Hepatic stellate cell (primary cell): ENCODE measurements at places on chromosomes 2 and 18.

DNA sequence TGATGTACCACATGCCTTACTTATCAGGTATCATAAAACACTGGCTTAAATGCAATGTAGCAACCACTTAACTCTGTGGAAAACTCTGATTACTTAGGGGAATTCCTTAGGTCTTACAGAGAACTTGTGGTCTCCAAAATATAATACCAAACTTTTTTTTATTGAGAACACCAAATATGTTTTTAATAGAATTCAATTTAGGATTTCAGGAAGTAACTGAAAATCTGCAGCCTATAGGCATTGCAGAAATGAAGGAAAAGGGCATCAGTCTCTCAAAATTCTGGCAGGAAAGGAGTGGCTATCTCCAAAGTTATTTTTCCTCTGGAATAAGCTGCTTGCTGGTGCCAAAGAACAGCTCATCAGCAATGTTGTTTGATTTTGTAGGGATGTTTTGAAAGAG lies 105.3 kb upstream of the UGP2 start:
- peak; percentile 23 for DNase-seq

- no peak for DNase-seq
These were observed 4.6 kb downstream of the AFG3L2 start for GRCh38 chr18:12372406-12372805.

GRCh38 chr18:13120255-13120654 lies 98.3 kb upstream of the LDLRAD4 start:
- no peak for DNase-seq

- DNase-seq: peak; percentile 26
These were observed 100.8 kb upstream of the ATP5MC3 start for GRCh38 chr2:175282300-175282699.

DNA sequence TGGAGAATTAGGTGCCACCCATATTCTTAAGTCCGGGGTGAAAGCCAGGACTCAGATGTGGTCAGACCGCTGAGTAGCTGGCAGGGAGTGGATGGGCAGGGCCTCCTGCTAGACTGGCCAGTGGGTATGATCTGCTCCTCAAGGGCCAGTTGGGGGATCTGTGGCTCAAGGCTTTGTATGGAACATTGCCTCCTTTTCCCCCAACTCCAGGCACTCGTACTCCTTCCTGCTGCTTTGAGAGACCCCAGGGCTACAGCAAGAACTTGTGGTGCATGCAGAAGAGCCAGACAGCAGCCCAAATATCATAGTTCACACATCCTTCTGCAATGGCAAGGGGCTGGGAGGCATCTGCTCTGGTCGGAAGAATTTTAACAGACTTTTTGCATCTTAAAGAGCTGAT lies 61.7 kb downstream of the PDCL3 start:
- DNase-seq: no peak

DNA sequence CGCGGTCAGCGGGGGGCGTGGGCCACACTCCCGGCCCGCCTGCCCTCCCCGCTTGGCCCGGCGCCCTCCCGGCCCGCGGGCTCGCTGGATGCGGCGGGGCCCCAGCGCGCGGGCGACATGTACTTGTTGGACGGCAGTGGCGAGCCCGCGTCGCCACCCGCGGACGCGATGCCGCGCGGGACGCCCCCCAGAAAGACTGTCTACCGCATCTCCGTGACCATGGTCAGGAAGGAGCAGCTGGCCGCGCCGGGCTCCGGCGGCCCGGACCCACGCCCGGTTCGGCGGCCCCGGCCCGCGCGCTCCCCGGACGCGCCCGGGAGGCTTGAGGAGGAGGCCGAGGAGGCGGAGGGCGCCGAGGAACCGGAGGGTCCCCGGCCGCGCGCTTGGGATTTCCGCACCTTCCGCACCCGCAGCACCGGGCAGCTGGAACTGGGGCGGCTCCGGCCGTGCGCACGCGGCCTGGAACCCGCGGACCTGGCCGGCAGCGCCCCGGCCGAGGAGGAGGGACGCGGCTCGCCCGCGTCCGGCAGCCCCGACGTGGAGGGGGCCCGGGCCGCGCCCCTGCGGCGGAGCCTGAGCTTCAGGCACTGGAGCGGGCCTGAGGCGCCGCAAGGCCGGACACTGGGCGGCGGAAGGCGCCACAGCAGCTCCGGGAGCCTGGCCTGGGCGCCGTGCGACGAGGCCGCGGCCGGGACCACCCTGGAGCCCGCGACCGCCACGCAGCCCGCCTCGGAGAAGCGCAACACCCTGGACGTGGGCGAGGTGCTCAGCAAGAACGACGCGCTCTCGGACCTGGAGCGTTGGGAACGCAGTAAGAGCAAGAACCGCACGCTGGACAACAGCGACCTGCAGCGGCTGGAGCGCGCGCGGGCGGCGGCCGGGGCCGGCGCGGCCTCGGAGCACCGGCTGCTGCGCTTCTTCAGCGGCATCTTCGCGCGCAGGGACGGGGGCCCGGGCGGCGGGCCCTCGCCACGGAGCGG lies 176.4 kb downstream of the AGAP1 start:
- DNase-seq: peak; percentile 82

- DNase-seq: no peak
These were observed 222.6 kb upstream of the SPRED2 start for GRCh38 chr2:65655000-65655399.
